NCI-H460 (cell line): ENCODE measurements at places on chromosomes 1 and 21. TPM values are rescaled to one million over a fixed set of nuclear protein-coding genes. Genes with fewer than 3 reads are reported as not detected.

DNA sequence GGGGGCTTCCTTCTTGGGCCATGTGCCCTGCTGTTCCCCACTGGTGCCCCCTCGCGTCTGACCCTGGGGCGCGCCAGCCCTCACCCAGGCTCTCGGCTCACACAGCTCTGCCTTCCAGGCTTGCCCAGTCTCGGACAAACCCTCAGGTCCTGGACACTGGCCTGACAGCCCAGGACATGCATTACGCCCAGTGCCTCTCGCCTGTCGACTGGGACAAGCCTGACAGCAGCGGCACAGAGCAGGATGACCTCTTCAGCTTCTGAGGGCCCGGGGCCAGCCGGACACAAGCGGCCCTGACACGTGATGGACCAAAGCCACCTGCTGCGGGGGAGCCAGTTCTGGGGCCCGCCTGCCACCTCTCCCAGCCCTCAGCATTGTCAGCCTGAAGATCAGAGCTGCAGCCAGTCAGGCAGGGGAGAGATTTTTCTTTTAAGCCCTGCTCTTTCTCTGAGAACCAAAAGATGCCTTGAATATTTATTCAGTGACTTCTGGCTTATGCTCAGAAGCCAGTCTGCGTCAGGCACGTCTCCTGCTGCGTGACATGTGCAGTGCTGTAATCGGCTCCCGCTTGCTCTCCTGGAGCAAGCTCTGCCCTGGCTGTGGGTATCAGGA, 23.4 kb downstream of the LDLRAP1 start:
- DNase-seq, result no peak

DNA sequence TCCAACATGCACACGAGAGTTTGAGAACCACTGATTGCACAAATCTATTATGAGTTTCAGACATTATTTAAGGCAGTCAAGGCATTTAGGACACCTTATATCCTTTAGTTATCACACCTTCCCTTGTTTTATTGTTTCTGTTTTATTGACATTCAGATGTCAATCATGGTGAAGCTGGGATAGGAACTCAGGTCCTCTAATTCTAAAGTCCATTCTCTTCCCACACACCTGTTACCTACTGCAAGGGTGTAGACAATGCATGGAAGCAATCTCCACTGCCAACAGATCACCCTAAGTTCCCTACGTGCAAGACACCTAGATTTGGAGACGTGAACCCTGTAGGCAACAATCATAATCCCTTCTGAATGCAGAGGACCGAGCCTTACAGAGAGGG, 2.6 kb downstream of the IGSF3 start:
- DNase-seq, result no peak

The SLC25A34 gene
- 0.12 TPM in 1 of 2 replicates, not detected in the other for total RNA-seq

The TMEM82 gene
- total RNA-seq, result not detected in 2 replicates

The OR2T11 gene
- not detected in 2 replicates for total RNA-seq
